ENCODE measurements at places on chromosomes 7 and 10.

DNA sequence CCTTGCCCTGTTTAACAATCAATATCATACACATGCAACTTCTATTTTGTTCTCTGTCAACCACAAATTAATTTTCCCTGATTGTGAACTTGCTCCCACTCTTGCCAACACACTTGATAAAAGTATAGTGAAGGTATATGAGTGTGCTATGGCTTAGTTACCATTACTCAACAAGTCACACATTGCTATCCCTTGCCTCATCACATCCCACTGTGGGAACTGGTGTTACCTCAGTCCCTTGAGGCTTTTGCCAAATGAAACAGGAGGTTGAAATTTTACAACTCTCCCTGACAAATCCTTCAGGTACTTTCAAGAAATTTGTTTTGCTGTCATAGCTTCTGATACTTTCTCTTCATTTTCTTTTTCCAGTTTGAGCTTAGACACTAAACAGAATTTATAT lies 472.5 kb upstream of the SEMA3D start:
- no peak for DNase-seq

DNA sequence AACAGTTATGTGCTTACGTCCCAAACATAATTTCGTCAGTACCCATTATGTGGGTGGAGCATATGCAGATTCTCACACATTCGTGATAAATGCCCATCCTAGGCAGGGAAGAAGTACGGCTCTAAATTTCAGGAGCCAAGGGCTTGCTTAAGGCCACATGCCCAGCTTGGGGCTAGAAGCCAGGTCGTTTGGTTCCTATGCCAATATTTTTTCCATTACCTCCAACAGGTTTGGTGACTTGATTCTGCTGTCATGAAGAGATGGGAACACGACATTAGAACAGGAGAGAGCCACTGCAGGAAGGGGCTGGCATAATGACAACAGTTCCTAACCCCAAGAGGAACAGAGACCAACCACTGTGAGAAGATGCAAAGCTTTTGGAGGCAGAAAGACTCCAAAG lies 85.1 kb downstream of the HIPK2 start:
- DNase-seq: no peak

DNA sequence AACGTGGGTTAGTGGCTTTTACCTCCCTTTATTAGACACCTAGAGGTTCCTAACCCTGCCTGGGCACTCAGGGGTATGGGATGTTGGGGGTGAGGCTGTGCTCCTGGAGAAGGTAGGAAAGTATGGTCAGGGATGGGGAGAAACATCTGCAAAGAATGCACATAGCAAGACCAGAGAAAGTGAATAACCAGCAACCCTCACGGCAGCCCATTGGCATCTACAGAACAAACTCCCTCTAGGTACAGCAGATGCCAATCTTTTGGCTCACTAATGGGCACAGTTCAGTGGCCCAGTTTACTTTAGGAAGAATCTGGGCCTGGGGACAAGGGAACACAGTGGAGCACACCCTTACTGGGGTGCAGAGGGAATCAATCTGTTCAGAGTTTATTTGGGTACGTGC lies 143.9 kb downstream of the JAZF1 start:
- DNase-seq: peak; percentile 29

DNA sequence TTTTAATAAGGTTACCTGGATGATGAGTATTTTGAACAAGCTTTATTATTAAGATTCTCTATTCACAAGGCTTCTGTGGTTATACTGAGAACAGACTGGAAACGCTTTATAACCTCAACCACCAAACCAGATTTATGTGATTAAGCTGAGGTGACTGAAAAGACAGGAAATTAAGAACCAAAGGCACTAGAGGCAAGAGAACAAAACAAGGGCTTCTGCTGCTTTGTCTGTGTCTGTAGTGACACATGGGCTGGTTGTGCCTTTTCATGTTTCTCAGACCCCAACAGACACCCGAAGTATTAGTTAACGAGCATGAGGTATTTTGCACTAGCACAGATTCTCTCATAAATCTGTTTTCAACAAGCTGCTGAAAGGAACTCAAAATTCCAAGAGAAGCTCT lies 64.4 kb downstream of the RAPGEF5 start:
- DNase-seq: no peak

GRCh38 chr10:121355161-121355560 lies 243.1 kb downstream of the FGFR2 start:
- no peak for DNase-seq

GRCh38 chr7:113306302-113306701 lies 187.9 kb upstream of the SMIM30 start:
- DNase-seq: no peak

DNA sequence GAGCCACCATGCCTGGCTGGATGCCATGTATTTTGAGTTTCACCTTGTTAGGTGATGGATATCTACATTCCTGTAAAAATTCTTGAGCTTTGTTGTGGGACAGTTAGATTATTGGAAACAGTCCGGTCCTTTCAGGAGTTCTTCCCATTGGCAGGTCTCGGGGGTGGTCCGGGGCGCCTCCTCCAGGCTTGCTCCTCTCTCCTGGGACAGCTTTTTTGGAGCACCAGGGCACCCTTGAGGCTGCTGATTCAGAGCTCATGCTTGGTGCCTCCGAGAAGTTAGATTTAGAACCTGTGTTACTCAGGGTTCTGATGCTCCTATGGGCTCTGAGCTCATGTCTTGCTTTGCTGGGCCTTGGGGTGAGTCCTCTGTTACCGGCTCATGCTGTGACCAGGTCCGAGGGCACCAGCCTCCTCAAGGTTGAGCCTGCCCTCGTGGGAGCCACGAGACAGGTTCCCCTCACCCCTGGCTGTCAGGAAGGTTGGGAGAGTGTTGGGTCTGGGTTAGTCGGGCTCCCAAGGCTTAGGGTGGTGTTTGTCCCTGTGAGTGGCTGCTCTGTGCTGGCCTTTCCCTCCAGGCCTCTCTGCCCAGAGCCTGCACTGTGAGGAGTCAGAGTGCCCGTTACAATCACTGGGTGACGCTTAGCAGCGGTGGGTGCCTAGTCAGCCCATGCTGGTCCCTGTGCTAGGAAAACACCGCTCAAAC lies 6.0 kb downstream of the SPRN start:
- no peak for DNase-seq

DNA sequence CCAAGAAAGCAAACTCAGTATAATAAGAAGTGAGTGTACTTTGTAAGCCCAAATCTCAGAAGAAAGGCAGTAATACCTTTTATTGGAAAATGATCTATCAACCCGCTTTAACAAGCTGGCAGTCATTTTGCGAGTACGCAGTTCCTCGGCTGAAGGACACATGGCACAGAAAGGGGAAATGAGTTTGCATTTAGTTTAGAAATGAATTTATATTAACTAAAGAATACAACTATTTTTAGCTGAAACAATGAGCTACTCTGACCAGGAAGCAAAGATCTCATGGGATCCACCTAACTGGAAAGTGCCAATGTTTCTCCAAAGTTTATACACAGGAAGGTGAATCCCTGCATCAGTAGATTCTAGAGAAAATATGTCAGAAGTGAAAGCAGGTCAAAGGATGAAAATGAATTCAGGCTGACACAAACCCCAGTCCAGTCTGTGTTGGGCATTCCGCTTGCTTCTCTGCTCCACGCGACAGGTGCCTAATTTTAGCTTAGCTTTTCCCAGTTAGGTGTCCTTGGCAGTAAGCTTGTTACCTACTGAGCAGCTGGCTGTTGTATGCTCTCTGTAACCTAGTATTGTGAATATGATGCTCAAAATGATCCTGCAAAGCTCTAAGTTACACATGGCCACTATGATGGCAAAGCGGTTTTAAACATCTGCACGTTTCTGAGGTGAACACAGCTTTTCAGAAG lies 112.8 kb downstream of the LARP4B start:
- DNase-seq: no peak

- no peak for DNase-seq
Observed at GRCh38 chr10:58393317-58393716, 8.1 kb downstream of the TFAM start.

Data from SW 1271 (cell line).